Stromal cell of bone marrow (primary cell): ENCODE measurements at places on chromosomes 1 and 21.

DNA sequence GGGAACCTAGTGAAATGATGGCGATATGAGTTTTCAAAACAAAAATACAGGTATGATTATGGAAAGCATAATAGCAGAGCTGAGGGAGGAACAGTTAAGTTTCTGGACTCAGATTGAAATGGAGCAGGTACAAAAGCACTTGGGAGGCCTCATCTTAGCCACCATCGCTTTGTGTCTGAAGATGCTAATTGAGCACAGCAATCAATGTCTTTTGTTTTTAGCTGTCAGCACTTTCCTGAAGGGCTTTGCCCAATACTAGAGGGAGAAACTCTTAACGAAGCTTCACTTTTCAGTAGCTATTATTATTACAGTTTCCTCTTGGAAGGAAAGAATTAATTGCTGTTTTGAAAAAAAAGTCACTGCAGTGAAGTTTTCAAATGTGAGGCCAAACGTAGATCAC, 348.7 kb downstream of the RWDD3 start:
- no peak for DNase-seq

DNA sequence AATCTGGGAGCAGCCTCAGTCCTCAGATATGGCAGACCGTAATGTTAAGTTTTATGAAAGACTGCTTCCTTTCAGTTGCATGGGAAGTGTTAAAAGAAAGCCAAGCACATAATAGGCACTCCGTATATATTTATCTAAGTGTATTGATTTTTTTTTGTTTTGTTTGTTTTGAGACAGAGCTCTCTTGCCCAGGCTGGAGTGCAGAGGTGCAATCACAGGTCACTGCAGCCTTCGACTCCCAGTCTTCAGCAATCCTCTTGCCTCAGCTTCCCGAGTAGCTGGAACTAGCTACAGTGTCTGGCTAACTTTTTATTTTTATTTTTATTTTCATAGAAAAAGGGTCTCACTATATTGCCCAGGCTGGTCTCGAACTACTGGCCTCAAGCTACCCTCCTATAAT, 341.8 kb downstream of the USH2A start:
- DNase-seq: no peak

DNA sequence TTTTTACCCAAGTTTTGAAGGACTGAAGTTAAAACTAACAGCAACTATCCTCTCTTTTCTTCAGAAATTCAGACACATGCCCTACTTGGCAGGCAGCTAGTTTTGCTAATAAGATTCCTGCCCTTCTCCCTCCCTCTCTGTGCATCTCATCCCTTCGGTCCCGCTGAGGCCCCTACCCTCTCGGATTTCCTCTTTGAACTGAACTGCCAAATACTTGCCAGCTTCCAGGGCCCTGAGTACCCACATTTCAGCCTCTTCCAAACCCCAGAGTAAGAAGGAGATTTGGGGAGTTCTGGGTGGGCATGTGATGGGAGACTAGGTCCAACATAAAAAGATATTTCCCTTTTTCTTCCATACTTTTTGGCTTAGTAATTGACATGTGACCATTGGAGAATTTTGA, 116.5 kb upstream of the JUN start:
- no peak for DNase-seq

DNA sequence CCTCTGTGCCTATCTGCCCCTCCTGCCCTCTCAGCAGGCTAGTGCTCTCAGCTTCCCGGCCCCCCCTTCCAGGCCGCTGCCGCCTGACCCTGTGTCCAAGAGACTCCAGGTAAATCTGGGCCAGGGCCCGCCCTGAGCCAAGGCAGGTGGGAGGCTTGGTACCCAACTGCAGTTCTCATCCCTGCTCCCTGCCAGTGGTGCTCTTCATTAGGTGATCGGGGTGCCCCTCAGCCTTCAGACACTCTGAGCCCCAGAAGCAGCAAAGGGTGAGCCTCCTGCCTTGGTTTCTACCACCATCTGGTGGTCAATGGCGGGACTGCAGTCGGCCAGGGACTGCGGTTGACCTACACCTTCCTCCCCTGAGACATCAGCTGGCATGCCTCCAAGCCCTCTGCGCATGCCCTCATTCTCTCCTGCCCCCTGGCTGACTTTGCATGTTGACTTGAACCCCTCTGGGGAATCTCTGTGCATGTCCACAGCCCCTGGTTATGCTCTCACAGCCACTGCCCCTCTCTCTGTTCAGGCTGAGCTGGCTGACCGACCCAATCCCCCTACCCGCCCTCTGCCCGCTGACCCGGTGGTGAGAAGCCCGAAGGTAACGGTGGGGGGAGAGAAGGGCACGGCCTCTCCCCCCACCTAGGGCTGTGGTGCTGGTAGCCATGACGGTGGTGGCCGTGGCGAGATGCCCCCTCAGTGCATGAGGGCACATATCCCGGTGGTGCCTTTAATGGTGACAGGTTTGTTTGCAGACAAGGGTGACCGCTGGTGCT, 2.0 kb upstream of the EFNA4 start:
- DNase-seq: peak; percentile 40

DNA sequence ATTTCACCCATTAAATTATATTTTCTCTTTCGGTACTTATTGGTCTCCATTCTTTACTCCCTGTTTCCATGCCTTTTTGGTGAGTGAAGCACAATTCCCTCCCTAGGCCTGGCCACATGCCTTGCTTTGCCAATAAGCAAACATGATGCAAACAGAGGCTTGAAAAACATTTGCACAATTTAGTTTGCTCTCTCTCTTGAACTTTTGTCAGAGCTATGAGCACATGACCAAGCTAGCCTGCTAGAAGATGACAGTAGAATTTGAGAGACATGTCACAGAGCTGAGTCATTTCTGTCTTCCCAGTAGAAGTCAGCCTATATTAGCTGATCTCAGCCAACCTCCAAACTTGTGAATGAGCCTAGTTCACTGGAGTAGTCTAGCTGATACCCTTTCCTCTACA, 24.6 kb downstream of the ANGPTL3 start:
- DNase-seq: peak; percentile 96
